ENCODE measurements at places on chromosomes 2 and 18.

- DNase-seq, result no peak
Measured at GRCh38 chr2:88950010-88950409, 258.5 kb downstream of the RPIA start.

GRCh38 chr2:38601463-38602135, 1.1 kb downstream of the HNRNPLL start:
- DNase-seq, result no peak

GRCh38 chr2:3316456-3317276, 61.0 kb downstream of the EIPR1 start:
- no peak for DNase-seq

- DNase-seq, result no peak
Measured at GRCh38 chr2:142937347-142937746, 59.9 kb downstream of the KYNU start.

- DNase-seq, result no peak
Measured at GRCh38 chr2:236166796-236167296, 1.3 kb downstream of the GBX2 start.

- peak; percentile 53 for DNase-seq
Measured at GRCh38 chr2:109736177-109736827, 57.8 kb upstream of the RGPD5 start.

GRCh38 chr2:188870289-188870688, 103.9 kb upstream of the COL3A1 start:
- DNase-seq, result no peak

DNA sequence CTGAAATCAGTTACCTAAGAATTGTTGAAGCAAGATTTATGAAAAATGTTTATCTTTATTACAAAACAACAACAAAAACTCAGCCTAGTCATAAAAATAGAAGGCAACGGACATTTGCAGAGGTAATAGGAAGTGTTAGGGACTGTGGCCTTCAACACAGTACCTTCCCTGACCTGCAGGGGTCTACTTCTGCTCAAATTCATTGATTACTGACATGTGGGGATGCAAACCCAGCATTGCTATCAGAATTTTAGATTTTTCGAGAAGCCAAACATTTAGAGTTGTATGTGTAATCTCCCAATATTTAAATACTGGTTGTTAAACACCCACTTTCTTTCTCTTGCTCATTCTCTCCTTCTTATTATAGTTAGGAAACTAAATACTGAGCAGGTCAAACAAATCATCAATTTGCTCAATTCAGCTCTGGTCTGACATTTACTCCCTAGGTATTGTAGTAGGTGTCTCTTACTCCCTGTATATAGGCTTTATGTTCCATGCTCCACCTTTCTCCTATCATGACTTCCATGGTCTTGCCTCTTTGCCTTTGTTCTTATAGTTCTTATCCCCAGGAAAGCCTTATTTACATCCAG, 198.5 kb downstream of the UBE2E3 start:
- DNase-seq, result no peak

DNA sequence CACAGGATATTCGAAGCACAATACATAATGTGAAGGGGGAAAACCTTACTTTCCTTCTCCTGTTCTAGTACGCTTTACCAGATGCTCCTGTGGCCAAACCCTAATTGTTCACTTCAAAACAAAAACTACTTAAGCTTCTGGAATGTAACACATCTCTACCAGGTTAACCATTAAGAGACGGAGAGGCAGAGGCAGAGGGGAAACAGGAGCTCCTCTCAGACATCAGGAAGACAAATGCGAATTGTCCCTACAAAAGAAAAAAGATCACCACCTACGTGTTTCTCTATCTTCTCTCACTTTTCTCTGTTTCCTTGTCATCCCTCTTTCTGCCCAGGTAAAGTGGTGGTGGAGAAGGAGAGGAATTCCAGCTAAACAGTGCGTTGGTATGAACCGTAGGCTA, 266.8 kb downstream of the NRXN1 start:
- DNase-seq, result no peak

DNA sequence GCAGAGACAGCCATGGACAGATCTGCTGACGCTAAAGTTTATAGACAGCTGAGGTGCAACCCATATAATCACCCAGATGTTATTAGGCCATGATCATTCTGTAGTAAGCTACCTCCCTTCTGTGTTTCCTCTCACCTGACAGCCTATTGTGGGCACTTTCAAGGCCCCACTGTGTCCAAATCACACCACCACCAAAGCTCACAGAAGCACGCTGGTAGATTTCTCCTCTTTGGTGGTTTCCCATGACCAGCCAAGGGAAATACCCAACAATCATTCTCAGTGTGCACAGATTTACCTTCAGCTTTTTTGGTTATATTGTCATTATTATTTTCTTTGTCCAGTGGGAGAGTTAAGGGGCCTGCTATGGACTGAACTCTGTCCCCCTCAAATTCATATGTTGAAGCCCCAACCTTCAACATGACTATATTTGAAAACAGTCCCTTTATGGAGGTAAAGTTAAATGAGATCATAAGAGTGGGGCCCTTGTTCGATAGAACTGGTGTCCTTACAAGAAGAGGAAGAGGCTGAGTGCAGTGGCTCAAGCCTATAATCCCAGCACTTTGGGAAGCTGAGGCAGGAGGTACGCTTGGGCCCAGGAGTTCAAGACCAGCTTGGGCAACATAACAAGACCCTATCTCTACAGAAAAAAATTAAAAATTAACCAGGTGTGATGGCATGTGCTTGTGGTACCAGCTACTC, 74.0 kb upstream of the MSH6 start:
- DNase-seq, result no peak

DNA sequence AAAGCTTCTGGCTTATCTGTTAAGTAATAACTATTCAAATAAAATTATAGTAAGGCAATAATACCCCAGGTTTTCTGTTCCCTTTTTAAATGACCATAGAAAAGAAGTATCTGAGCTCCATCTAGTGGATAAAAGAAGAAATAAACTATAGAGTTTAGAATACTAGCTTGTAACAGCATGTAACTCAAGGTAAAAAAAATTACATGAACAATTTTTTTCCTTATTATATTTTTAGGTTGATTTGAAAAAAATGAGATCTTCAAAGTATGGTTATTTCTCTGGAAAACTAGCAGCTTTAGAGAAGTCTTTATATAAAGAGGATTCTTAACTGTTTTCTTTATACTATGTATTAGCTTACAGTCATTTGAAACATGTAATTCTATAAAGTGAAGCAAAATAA, 58.1 kb downstream of the NCKAP1 start:
- no peak for DNase-seq

GRCh38 chr2:116132833-116133232, 1681.7 kb upstream of the DDX18 start:
- no peak for DNase-seq

- DNase-seq, result no peak
Measured at GRCh38 chr2:180607514-180608049, 372.8 kb upstream of the UBE2E3 start.

DNA sequence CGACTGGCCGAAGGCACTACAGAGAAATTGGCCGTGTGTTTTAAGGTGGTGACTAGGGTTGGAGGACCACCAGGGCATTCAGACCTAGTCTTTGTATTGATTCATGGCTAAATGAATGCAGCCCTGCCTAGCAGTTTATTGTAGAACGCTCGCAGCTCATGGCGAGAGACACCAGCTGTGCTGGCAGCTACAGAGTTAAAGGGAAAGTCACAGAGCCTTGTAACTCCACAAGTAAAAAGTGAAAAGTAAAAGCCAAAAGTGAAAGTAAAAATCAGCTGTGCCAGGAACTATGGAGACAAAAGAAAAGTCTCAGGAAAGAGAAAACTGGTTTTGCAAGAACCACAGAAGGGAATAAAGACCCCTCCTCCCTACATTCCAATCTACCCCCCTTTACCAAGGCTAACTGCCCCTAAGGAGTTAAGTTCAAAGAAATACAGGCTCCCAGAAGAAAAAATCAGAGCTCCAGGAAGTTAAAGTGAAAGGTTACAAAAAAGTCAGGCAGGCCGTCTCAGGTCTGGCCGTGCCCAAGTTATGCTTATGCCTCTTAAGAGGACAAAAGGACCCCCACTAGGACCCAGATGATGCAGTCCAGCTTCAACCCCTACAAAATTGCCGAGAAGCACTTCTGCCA, 46.4 kb upstream of the SELENOI start:
- no peak for DNase-seq

DNA sequence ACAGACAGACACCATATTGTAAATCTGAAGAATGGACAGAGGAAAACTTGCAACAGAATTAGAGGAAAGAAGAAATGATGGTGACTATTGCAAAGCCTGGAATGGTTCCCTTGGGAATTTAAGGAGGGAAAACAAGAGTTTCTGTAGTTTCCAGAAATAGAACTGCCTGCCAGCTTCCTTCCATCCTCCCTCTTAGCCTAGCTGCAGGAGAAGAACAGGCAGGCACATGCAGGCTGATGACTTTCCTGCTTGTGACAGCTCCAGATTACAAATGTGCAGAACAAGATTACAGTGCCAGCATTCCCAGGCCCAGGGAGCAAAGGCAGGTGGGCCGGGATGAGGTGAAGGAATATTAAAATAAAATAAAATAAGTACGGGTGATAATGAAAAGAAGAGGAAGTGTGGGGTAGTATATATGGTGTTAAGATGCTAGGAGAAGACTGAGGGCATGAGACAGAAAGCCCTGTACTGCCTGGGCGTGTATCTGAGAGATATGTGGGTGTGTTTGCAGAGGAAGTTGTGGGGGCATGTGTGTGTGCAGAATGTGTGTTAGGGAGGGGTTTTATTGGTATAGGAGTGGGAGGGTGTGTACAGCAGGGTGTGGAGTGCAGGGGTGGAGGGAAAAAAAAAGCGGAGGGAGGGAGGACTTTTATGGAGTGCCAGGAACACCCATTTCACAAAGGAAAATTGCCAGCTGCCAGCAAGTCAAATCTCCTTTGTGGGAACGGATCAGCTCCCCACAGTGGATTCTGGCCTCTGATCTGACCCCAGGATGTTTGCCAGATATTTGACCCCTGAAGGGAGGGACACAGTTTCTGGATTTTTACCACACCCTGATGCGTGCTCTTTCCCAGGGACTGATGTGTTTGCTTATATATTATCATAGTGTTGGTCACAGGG, 43.9 kb upstream of the NEMP2 start:
- DNase-seq, result no peak

DNA sequence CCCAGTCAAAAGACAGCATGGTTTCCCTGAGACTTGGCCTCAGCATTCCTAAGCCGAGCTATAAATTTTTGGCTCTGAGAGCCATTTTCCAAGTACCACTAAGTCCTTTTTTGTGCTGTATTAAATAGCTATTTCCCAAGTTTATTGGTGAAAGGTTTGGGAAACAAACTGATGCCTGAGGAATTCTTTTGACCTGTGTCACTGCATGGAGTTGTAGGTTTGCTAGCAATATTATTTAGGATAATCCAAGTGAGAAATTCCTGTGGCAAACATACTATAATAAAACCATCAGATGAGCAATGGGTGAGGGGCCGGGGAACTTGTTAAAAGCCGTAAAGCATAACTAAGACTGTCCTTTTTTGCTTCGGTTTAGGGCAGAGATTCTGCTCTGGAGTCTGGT, 28.4 kb downstream of the ARHGAP28 start:
- DNase-seq, result no peak

DNA sequence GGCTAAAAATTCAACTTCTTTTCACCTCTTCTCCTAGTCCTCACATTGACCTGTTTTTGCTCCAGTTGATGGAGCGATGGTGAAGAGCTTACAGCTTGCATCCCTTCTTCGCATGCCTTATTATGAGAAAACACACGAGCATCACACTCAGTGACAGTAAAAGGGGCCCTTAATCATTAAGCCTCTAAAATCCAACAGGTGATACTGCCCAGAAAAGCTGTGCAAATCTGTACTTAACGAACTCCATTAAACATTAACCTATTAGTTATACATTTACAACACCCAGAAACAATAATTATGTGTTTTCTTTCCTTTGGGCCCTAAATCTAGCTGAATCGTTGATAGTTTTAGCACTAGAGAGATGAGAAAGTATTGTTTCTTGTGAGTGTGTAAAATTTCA, 54.8 kb downstream of the LAMA1 start:
- DNase-seq, result no peak

DNA sequence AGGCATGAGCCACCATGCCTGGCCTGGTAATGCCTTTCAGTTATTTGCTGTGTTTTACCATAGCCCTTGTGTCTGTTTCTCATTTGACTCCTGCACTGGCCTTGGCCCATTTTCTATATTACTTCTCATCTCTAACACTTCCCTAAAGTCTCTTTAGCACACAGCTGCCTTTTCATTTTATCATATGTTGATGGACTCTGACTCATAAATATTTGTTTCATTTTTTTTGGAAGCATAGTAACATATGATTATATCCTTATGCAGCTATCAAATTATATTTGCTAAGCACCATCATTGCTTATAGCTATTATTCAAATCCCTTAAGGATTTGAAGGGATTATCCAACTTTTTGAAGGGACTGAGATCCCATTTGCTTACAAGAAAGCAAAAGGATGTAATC, 320.3 kb downstream of the GPD2 start:
- no peak for DNase-seq

GRCh38 chr18:76571689-76572088, 76.6 kb upstream of the ZNF516 start:
- DNase-seq, result no peak

- no peak for DNase-seq
Measured at GRCh38 chr2:24287171-24287570, 73.2 kb downstream of the ITSN2 start.

DNA sequence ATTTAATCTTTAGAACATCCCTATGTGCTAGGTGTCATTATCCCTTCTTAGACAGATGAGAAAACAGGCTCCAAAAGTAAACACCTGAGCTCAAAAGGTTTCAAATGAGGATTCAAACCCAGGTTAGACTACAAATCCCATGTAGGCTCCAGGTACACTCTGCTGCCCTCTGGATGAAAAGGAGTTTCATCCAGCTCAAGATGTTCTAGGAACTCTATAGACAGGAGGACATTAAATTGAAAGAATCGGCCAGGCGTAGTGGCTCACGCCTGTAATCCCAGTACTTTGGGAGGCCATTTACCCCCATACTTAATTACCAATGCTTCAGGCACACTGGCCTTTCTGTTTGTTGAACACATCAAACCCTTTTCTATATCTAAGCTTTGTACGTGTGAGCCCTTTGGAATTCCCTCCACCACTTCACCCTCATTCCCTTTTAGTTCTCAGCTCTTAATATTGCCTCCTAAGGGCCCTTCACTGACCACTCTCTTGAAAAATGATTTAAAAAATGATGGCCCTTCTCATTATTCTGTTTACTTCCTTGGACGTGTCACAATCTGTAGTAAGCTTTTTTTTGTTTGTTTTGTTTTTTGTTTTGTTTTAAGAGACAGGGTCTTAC, 10.7 kb downstream of the SLC25A12 start:
- no peak for DNase-seq

- no peak for DNase-seq
Measured at GRCh38 chr2:140353541-140353940, 1573.4 kb upstream of the NXPH2 start.

DNA sequence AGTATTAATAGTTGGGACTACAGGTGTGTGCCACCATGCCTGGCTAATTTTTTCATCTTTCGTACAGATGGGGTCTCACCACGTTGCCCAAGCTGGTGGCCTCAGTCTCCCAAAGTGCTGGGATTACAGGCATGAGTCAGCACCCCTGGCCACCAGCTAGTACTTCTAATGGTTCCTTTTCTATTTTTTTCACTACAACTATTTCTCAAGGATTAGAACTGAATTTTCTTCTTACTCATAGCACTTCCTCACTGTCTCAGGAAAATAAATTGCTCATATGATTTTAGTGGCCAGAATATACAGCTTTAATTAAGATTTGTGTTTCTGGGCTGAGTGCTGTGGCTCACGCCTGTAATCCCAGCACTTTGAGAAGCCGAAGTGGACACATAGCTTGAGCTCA, 43.2 kb upstream of the SOS1 start:
- DNase-seq, result no peak

- DNase-seq, result no peak
Measured at GRCh38 chr2:136384531-136385303, 266.8 kb upstream of the CXCR4 start.
